ENCODE measurements at places on chromosomes 6 and 20. TPM values are rescaled to one million over a fixed set of nuclear protein-coding genes. Genes with fewer than 3 reads are reported as not detected.

VNN1 gene
- 1.4 TPM for total RNA-seq

NELFE gene
- total RNA-seq, result 78.2 TPM

CAPN11 gene
- 0.23 TPM for total RNA-seq

SAMD3 gene
- 0.28 TPM for total RNA-seq

DAAM2 gene
- total RNA-seq, result 15.1 TPM

RAET1G gene
- total RNA-seq, result 1.5 TPM

CD83 gene
- total RNA-seq, result 3.9 TPM

PPIL6 gene
- total RNA-seq, result 2.6 TPM

SPDEF gene
- total RNA-seq, result 0.48 TPM

NKAPL gene
- total RNA-seq, result 0.17 TPM

COL12A1 gene
- total RNA-seq, result 48.4 TPM

CST2 gene
- total RNA-seq, result not detected

MYB gene
- 0.17 TPM for total RNA-seq

MTO1 gene
- 28.2 TPM for total RNA-seq

DDR1 gene
- 94.4 TPM for total RNA-seq

ARMH2 gene
- total RNA-seq, result not detected

SPATA25 gene
- not detected for total RNA-seq

COQ3 gene
- 5.7 TPM for total RNA-seq

EHMT2 gene
- 34.1 TPM for total RNA-seq

HCRTR2 gene
- 0.16 TPM for total RNA-seq

MYLK4 gene
- 0.28 TPM for total RNA-seq

TOX2 gene
- 0.87 TPM for total RNA-seq

LAMA5 gene
- 44.6 TPM for total RNA-seq

PKIB gene
- 172 TPM for total RNA-seq

GRCh38 chr6:70886071-70886470 lies 70.8 kb downstream of the B3GAT2 start:
- no peak for DNase-seq

- no peak for DNase-seq
These were observed 68.7 kb downstream of the FILIP1 start for GRCh38 chr6:75424618-75425548.

- DNase-seq, result no peak
These were observed 191.7 kb upstream of the RIN2 start for GRCh38 chr20:19566226-19566945.

DNA sequence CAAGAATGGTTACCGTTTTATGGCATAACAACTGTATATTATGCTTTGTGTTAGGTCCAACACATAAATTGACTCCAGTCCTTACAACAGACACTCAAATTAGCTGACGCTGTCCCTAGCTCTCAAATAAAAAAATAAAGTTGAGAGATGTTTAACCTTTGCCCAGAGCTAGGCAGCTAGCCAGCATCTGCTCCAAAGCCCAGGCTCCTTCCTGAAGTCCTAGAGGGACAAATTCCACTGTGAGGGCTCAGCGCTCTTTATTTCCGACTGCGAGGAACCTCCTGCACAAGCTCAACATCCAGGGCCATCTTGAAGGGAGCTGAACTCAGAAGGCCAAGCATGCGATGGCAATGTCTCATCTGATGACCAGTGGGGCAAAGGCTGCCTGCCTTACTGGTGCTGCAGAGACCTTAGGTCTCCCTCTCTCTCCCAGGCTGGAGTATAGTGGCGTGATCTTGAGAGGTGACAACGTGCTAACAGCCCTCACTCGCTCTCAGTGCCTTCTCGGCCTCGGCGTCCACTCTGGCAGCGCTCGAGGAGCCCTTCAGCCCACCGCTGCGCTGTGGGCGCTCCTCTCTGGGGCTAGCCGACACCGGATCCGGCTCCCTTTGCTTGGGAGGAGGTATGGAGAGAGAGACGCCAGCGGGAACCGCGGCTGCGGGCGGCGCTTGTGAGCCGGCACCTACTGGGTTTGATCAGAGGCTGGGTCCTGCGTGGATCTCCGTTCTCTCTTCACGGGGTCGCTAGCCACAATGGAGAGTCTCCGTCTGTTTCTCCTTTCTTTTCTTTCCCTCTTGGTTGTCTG lies 24.7 kb upstream of the GFOD1 start:
- DNase-seq, result peak; percentile 19

GRCh38 chr6:147759093-147759492 lies 250.6 kb downstream of the SAMD5 start:
- DNase-seq, result no peak

DNA sequence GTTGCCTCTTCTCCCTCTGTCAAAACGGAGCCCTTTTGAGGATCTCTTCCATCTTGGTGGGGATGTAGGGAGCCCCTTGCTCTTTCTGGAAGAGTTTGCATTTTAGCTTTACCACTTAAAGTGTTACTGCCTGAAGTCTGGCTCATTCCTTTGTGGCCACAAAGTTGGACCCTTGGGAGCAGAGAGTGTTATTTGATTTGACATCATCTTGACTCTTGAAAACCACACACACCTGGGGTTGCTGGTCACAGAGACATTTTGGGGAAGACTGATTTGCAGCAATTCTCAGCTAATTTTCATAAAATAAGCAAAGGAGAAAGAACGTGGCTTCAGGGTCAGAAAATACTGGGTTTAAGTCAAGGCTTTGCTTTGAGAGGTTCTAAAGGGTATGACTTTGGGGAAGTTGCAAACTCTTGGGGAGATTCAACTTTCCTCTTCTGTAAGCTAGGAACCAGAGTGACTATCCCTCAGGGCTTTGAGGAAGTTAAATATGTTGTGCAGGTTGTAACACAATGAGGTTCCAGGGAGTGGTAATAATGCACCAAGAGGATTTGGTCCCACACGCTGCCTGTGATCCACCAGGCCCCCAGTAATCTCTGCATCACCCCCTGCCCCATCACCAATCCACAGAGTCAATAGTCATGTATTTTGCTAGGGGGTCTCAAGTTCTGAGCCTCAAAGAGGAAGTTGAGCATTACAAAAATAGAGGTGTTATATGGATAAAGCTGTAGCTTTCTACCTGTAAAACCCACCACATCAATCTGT lies 141.6 kb upstream of the SLC24A3 start:
- DNase-seq, result no peak

GRCh38 chr6:166687879-166688205 lies 60.8 kb upstream of the RPS6KA2 start:
- no peak for DNase-seq

GRCh38 chr20:8094415-8094818 lies 37.6 kb upstream of the PLCB1 start:
- peak; percentile 72 for DNase-seq

DNA sequence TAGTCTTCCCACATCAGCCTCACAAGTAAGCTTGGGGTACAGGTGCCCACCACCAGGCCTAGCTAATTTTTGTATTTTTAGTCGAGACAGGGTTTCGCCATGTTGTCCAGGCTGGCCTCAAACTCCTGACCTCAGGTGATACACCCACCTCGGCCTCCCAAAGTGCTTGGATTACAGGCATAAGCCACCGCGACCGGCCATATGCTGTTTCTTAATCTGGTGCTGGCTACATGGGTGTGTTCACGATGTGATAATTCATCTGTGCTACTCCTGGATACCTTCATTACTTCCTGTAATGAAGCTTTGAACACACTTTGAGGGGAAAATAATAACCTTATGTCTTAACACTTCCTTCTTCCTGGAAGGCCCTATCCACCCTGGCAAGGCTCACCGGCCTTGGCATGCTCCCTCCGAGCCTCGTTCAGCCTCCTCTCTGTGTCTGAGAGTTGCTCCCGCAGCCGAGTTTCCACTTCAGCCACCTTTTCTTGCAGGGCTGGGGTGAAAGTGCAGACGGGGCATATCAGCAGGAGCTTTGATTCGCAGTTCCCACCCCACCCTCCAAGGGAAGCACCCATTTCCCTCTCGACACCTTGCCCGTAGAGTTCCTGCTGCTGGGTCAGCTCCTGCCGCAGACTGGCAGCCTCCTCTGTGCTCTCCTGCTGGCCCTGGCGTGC lies 5.6 kb upstream of the PSORS1C2 start:
- DNase-seq, result no peak

- no peak for DNase-seq
These were observed 324.3 kb downstream of the QKI start for GRCh38 chr6:163738725-163739407.

DNA sequence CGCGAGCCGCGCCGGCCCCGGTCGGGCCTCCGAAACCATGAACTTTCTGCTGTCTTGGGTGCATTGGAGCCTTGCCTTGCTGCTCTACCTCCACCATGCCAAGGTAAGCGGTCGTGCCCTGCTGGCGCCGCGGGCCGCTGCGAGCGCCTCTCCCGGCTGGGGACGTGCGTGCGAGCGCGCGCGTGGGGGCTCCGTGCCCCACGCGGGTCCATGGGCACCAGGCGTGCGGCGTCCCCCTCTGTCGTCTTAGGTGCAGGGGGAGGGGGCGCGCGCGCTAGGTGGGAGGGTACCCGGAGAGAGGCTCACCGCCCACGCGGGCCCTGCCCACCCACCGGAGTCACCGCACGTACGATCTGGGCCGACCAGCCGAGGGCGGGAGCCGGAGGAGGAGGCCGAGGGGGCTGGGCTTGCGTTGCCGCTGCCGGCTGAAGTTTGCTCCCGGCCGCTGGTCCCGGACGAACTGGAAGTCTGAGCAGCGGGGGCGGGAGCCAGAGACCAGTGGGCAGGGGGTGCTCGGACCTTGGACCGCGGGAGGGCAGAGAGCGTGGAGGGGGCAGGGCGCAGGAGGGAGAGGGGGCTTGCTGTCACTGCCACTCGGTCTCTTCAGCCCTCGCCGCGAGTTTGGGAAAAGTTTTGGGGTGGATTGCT lies 1.3 kb downstream of the VEGFA start:
- DNase-seq, result peak; percentile 86

GRCh38 chr6:168540713-168541291 lies 99.8 kb downstream of the SMOC2 start:
- DNase-seq, result no peak

GRCh38 chr20:57751411-57751810 lies 41.6 kb upstream of the PMEPA1 start:
- DNase-seq, result no peak

- DNase-seq, result no peak
These were observed 13.0 kb upstream of the ABHD16B start for GRCh38 chr20:63848003-63848911.

DNA sequence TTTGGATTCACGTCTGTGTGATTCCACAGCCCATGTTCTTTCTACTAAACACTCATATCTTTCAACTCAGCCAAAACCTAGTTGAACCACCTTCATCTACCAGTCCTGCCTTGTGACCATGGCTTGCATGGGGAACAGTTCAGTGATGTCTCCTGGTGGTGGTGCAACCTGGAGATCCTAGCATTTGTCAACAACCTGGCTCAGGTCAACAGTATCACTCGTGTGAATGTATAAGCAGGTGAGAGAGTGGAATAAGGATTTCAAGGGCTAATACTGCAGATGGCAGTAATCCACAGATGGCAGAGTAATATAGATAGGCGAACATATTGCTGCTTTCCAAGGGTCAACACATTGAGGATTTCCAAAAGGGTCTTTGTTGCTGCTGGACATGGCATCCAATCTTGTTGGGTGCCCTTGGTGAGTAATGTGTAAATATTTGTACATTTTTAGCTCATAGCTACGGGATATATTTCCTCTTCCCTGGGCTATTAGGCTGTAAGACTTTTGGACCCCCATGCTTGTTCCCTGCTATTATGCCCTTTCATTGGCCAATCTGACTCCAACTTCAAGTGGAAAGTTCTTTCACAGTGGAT lies 13.4 kb downstream of the PBOV1 start:
- no peak for DNase-seq

- DNase-seq, result no peak
These were observed 18.9 kb upstream of the CALHM5 start for GRCh38 chr6:116492331-116493067.

DNA sequence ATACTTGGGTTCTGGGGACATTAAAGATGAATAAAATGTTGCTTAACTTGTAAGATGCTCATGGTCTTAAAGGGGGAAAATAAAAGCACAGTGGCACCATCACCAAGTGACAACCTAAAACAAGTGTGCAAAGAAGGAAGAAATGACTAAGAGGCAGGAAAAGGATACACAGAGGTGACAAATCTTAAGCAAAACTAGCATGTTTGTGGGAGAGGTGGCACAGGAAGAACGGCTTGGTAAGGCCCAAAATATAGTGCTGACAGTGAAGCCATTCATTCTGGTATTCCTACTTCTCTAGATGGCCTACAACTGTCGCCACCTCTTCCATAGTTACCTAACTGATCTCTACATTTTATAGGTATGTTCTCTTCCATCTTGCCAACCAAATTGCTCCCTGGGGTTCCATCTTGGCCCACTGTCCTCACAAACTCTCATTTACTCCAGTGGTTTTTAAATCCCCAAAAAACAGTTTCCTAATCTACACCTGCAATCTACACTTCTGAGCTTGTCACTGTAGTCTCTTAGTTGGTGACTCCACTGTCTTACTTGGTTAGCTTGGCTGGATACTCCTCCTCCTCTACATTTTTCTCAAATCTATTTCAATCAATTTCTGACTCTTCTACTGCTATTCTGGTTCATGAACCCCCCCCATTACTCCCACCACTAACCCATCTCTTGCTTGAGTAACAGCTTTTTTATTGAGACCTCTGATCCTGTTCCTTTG lies 33.5 kb downstream of the FAM8A1 start:
- no peak for DNase-seq

- DNase-seq, result no peak
These were observed 1.6 kb downstream of the CPXM1 start for GRCh38 chr20:2798814-2799213.

- DNase-seq, result no peak
These were observed 133.3 kb upstream of the SMLR1 start for GRCh38 chr6:130693944-130694343.

GRCh38 chr6:109253366-109253765 lies 128.9 kb downstream of the CD164 start:
- no peak for DNase-seq

GRCh38 chr20:56859039-56859800 lies 230.1 kb downstream of the TFAP2C start:
- DNase-seq, result no peak

DNA sequence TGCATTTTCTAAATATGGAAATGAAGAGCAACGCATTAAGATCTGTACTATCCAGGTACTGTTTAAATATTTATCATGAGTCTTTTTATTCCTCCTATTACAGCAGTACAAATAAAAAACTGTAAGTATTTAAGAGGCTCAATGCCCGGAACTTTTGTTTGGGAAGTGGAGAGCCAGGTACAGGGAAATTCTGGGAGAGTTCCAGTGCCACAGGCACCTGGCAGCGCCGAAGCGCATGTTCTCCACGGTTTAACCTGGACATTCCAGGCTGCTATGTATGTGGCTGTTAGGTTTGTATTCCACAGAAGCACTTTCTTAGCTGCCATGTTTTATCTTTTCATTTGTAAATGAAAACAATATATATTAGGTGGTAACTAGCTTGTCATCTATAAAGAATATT lies 81.7 kb downstream of the PREP start:
- DNase-seq, result no peak
